Stromal cell of bone marrow (primary cell): ENCODE measurements at places on chromosomes 11 and 22.

GRCh38 chr22:38631724-38632123 lies 24.5 kb downstream of the FAM227A start:
- DNase-seq: no peak

DNA sequence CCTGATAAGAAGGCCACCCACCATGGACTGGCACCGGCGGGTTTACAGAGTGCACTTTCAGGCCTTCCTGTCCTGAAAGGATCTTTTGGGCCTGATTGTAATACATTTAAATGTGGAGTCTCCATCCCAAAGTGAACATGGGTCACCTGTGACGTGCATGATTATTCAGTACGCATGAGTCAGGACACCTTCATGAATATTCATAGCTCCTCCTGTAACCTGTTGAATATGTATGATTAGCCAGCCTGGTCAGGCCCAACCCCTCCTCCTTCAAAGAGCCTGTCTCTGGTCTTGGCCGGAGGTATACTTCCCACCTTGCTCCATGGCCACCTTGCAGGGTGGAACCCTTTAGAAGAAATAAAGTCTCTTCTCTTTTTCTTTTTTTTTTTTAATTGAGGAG lies 75.9 kb upstream of the NUP50 start:
- DNase-seq: no peak

DNA sequence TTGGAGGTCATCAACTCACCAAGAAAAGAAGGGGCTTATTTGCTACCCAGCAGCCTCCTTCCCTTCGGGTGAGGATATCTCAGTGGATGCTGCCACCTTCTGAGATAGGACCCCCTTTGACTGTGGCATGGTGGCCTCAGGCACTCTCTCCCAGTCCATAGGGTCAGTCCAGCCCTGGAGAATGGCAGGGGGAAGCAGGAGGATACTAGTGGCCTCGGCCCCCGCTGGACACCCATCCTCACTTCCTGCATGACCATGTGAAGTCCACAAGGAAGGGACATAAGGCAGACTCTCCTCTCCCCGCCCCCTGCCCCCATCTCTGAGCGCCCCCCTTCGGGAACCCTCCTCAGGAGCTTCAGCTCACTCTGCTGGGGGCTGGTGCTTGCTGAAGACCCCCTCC lies 24.4 kb downstream of the TPBGL start:
- no peak for DNase-seq

GRCh38 chr11:105449100-105449734 lies 160.7 kb upstream of the GRIA4 start:
- DNase-seq: no peak

DNA sequence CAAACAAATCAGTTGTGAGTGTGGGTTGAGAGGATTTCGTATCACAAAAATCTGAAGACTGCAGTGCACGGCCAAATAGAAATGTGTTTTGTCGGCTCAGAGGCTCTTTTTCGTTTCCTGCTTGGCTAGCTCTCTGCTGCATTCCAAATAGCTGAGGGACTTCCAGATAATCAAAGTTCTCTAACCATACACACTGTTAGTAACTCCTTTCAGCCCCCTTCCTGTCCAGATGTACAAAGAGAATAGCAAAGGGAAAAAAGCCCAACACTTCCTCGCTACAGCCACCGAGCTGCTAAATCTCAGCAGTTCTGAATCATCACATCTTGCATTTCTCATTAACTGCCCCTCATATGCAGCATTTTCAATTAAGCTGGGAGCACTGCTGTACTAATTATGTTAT lies 203.1 kb downstream of the TENM4 start:
- DNase-seq: peak; percentile 48

- DNase-seq: no peak
Observed at GRCh38 chr11:61121192-61121831, 19.0 kb downstream of the CD5 start.

- DNase-seq: no peak
Observed at GRCh38 chr11:1022908-1023810, 13.4 kb downstream of the MUC6 start.

DNA sequence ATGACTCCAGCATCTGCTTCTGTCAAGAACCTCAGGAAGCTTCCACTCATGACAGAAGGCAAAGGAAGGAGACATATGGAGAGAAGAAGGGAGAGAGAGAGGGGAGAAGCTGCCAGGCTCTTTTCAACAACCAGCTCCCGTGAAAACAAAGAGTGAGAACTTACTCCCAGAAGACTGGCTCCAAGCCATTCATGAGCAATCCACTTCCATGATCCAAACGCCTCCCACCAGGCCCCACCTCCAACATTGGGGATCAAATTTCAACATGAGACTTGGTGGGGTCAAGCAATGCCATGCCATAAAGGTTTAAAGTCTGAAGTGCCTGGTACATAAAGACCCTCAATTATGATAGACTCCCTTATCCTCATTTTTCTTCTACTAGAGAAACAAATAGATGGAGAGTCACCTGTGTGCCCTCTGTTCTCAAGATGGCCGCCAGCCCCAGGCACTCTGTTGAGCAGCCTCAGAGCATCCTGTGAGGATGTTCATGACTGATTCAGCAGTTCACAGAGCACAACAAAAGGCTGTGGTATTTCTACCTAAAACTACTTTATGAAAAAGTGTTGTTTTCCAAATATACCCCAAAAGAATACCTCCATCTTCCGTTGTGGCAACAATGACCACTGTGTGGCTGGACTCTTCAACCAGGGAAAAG lies 69.0 kb upstream of the CRTAM start:
- DNase-seq: no peak
